Transverse colon (tissue), 4 donors: ENCODE measurements at places on chromosomes 2 and 18.

DNA sequence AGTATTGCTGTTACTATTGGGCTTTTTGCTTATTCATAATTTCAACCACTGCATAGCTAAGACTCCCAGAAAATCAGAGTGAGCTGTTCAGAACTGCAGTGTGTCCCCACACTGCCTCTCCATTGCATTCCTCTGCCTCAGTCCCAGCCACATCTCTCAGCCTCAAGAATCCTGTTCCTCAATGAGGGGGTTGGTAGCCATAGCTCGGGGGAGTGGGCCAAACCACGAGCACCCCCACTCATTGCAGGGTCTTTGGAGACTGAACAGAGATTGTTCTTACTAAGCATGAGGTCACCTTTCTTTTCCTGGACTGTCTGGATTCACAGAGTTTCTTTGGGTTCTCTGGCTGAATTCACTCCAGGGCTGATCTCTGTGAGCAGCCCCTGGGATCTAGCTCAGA is 161.1 kb downstream of the GFPT1 start:
- DNase-seq, result no peak

GRCh38 chr2:63614448-63614968 is 25.7 kb downstream of the MDH1 start:
- DNase-seq, result no peak

GRCh38 chr2:208101716-208102631 is 22.4 kb downstream of the CRYGD start:
- DNase-seq, result no peak

DNA sequence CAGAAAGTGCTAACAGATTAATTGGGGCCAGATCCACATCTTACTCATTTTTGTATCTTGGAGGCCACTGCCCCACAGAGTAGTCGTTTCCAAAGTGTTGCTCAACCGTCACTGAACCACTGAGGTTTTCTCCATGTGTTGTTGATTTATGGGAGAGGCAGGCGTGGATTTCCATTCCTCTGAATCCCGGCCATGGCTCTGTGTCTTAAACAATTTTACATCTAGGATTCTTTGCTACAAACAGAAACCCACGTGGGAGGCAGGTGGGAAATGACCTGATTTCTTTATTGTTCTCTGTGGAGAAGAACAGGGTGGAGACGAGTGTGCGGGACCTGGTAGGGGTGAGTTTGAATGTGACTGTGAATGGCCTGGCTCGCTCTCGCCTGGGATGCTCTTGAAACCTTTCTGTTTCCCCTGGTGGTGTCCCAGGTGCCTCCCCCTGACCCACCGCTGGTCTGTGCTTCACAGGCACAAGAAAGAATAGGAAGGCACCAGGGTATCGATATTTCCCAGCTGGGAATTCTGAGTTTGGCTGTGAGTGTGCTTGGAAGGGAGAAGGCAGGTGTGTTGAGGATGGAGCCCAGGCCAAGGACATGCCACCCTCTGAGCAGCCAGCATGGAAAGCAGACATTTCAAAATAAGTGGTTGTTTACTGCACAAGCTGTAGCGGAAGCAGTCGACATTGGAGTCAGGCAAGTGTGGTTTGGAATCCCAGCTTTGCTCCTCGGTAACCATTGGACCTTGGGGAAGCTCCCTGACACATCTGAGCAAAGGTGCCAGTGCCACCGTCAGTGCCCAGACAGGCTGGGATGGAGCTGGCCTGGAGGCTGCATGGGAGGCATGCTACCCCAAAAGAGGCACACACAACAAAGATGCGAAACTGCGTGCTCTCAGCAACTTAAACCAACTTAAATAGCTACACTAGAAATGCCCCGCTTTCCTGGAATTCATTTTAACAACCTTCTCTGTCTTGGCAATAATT is 50.0 kb downstream of the LPIN1 start:
- DNase-seq, result no peak

GRCh38 chr2:241608881-241609280 is 28.1 kb downstream of the THAP4 start:
- no peak for DNase-seq

- no peak for DNase-seq
These were observed 57.4 kb downstream of the CCBE1 start for GRCh38 chr18:59639821-59640220.

- DNase-seq, result peak; percentile 29
These were observed 163.5 kb downstream of the UXS1 start for GRCh38 chr2:106030287-106031268.

- DNase-seq, result no peak
These were observed 881 bp downstream of the PIKFYVE start for GRCh38 chr2:208266936-208267335.

DNA sequence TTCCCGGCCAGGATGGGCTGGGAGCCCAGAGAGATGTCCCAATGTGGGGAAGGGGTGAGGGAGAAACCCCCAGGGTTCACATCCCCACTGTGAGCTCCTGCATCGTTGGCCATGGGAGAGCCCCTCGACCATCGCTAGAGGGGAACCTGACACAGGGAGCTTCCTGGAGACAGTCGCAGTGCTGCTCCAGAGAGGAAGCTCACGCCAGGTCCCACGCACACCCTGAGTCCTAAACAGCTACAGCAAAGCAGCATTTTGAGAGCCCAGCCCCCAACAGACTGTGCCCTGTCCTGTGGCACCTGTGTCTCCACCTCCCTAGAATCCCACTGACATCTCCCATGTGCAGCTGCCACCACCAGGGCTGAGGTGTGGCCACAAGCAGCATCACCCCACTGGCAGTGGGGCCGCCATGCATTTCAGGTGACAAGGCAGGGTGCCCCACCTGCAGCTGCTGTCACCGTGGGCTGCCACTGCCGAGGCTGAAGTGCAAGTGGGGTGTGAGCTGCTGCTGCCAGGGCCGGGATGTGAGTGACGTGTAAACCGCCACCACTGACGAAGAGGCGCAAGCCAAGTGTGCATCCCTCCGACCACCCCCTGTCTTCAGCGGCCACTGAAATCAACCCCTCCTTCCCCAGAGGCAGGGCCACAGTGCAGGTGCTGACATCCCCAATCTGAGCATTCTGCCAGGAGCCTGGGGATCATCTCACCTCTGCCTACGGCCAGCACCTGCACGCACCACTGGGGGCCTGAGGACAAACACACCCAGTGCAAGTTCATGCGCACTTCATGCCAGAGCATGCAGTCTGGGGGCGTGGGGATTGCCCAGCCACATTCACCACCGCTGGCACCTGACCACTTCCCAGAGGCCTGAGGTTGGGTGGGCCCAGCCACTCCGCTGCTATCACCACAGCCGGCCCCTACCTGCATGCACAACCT is 467.7 kb upstream of the SALL3 start:
- DNase-seq, result no peak

DNA sequence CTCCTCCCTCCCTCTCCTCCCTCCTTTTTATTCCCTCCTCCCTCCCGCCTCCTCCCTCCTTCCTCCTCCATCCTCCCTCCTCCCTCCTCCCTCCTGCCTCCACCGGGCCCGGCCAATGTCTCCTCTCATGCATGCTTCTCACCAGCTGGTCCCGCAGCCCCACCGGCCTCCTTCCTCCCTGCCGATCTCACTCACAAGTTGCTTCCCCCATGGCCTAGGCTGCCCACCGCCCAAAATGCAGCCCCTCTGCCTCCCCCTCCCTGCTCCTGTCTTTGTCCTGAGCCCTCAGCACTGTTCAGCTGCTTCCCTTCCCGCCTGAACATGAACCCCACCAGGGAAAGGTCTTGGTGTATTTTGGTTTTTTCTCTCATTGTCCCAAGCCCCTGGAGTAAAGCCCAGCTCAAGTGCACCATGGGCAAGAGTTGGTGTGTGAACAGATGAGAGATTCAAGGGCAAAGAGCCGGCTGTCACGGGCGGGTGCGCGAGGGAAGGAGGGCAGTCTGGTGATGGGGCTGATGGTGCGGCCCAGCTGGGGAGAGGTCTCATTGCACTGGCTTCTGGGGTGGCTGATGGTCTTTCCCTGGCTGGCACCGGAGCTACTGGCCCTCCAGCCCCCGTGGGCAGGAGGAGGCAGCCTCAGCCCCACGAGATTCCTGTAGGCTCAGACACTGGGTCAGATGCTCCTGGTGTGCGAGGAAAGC is 117.6 kb downstream of the TWIST2 start:
- no peak for DNase-seq

DNA sequence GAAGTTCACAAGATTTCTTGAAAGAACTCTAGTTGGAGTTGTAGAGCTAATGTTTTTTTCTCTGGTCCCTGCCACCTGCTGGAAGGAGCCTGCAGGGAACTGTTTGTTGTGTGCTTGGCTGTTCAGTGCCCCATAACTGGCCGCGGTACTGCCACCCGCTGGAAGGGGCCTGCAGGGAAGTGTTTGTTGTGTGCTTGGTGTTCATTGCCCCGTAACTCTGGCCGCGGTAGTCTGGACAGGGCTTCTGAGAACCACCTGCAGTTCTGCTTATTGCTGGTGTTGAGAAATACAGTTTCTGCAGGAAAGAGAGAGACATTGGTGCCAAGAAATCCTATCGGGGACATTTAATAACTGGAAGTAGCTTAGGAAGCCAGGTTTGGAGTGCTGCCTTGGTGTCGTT is 58.1 kb downstream of the AGAP1 start:
- DNase-seq, result peak; percentile 76
